Right renal cortex interstitium (tissue), 3 donors: ENCODE measurements at places on chromosomes 4 and X.
A peak's percentile ranks its signal among the peaks of the same experiment; 100 is the strongest.

- DNase-seq: no peak
Observed at GRCh38 chrX:103861200-103861599, 29.1 kb upstream of the RAB9B start.

- DNase-seq: no peak
Observed at GRCh38 chr4:123443401-123444289, 47.0 kb downstream of the SPRY1 start.

- DNase-seq: no peak
Observed at GRCh38 chr4:113821856-113822255, 60.3 kb upstream of the CAMK2D start.

- no peak for DNase-seq
Observed at GRCh38 chr4:22970665-22971064, 277.9 kb downstream of the GBA3 start.

GRCh38 chr4:15234116-15234855 is 193.5 kb upstream of the C1QTNF7 start:
- DNase-seq: no peak

DNA sequence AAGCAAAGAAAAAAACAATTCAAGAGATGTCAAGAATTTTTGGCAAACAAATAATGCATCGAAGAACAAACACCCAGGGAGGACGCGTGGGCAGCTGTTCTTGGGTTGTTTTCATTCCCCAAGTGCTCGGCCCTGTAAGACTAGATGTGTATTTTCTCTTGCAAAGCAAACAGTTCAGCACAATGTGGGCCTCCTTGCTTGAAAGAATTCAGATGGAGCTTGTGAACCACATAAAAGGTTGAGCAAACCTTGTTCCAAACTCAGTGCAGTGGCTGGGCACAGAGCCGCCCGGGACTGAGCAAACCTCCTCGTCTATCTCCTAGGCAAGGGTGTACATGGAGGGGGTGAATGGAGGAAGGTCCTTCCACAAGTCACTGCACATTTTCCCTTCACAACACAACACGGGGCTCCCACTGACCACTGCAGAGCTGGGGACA is 82.4 kb downstream of the HTRA3 start:
- DNase-seq: no peak

- no peak for DNase-seq
Observed at GRCh38 chr4:177667687-177668086, 225.4 kb upstream of the AGA start.

DNA sequence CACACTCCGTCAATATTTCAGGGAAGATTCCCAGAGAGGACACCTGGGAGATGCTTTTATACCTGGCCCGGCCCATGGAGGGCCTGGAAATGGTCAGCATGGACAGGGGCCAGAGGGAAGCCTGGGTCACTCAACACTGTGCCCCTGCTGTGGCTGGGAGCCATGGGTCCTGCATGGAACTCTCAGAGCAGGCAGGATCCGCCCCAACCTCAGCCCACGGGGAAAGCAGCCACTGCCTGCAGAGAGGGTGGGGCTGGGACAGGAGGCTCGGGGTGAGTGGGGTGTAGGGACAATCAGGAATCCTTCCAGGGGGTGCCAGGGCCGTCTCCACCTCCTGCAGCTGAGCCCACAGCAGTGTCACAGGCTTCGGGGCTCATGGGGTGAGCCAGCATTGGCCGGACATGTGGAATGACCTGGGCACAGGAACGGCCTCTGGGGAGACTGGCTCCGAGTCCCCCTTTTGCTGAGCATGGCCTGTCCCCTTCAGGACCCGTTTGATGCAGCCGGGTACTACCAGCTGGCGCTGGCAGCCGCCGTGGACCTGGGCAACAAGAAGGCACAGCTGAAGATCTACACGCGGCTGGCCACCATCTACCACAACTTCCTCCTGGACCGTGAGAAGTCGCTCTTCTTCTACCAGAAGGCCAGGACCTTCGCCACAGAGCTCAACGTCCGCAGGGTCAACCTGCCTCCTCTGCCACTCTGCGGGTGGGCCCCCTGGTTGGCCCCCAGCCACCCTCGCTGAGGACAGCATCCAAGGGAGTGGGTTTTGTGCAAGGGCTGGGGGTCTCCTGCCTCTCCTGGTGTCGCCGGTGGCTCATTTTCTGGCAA is 29.1 kb upstream of the HTRA3 start:
- DNase-seq: no peak

GRCh38 chr4:37101182-37101581 is 143.4 kb upstream of the NWD2 start:
- DNase-seq: no peak

DNA sequence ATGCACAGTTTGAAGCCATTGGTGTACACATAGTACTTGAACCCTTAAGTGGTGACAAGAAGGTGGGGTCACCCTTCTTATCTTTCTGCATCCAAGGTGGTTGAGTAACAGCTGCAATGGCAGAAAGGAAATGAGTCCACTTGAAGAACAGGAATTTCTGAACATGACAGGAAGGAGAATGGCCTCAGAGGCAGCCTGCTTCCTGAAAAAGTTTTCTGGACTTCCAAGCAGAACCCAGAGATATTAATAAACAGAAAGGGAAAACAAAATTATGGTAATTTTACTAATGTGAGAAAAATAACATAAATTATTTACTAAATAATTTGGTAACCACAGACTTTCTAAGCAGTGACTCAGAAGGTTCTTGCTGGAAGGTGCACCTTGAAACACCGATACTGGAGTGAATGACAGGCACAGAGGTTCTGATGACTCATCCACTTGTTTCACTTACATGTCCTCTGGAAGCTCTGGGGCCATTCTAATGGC is 119.9 kb upstream of the HS3ST1 start:
- no peak for DNase-seq

- DNase-seq: no peak
Observed at GRCh38 chr4:40992472-40993295, 221.7 kb downstream of the APBB2 start.

DNA sequence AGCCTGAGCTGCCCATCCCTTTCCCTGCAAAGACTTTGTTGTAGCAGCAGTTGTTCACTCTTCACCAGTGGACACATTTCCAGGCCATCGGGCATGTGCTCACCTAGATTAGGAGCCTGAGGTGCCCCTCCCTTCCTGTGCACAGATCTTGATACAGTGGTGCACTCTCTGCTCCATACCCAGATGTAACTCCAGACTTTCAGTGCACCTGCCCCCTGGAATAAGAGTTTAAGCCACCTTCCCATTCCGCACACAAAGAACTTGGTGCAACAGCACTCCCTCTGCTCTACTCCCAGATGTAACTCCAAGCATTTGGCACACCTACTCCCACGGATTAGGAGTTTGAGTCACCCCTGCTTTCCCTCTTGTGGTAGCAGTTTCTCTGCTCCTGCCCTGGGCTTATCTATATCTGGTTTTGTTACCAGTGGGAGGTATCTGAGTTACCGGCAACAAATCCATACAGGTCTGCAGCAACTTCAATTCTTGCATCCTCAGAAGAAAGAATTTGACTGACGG is 36.0 kb upstream of the PLK4 start:
- no peak for DNase-seq

DNA sequence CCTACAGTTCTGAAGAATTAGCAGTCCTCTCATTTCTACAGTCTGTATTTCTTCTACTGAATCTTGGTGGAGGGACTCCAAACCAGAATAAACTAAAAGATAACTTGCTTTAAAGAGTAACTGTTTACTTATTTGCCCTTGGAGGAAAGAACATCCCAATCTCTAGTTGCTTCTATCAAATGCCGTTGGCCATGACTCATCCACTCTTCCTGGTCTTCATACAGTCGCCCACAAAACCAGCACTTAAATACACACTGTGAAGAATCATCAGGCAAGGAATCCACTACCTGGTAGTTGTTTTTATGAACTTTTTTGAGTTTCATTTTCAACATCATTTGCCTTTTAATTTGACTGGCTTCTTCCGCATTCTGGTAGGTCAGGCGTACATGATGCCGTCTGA is 14.2 kb downstream of the ZNF518B start:
- no peak for DNase-seq

- DNase-seq: peak; percentile 63
Observed at GRCh38 chrX:55488593-55489313, 895 bp downstream of the USP51 start.

DNA sequence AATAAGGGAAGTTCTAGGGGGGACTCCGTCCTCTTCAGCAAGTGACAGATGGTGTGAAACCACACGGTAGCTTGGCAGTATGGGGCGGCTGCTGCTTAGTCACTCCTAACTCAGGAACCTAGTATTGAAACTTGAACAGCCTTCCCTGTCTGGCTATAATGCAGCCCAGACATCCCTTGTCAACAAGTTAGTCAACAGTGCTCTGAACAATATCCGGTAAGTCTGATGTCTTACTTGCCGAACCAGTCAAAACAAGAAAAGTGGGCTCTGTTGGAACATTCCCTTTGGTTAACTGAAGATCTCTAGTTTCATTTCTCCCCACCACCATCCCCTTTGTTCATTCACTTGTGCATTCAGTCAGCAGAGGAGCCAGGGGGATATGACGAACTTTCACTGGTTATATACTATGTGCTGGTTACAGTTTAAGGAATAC is 18.7 kb upstream of the CXCL13 start:
- DNase-seq: no peak
